ENCODE measurements at places on chromosomes 1 and 21.

GRCh38 chr1:19921310-19921709 lies 2.1 kb downstream of the PLA2G2E start:
- DNase-seq, result no peak

GRCh38 chr1:2136386-2137235 lies 58.0 kb downstream of the FAAP20 start:
- no peak for DNase-seq

DNA sequence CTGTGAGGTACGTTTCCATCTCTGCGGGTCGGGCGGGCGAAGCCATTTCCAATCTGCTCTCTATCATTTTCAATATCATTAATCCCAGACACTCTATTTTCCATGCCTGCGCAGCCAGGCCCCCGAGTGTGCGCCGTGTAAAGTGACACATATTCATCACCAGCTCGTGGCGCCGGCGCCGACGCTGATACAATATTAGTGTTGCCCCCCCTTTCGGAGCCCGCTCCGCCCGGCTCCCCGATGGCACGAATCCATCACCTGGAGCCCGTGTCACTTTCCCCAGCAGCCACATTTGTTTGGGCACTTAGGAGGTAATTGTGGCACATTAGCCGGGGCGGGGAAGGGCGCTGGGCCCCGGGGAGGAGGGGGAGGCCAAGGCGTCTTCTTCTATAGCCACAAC lies 33.7 kb upstream of the DMBX1 start:
- DNase-seq, result no peak

GRCh38 chr1:6212193-6212959 lies 6.5 kb downstream of the RNF207 start:
- DNase-seq, result no peak

- DNase-seq, result no peak
These were observed 12.0 kb downstream of the HMGB4 start for GRCh38 chr1:33875862-33876261.

GRCh38 chr1:230350208-230350921 lies 75.8 kb downstream of the PGBD5 start:
- DNase-seq, result no peak

GRCh38 chr1:154735804-154736168 lies 127.8 kb upstream of the ADAR start:
- DNase-seq, result no peak

- DNase-seq, result no peak
These were observed 2.2 kb upstream of the IRF6 start for GRCh38 chr1:209808059-209808581.

DNA sequence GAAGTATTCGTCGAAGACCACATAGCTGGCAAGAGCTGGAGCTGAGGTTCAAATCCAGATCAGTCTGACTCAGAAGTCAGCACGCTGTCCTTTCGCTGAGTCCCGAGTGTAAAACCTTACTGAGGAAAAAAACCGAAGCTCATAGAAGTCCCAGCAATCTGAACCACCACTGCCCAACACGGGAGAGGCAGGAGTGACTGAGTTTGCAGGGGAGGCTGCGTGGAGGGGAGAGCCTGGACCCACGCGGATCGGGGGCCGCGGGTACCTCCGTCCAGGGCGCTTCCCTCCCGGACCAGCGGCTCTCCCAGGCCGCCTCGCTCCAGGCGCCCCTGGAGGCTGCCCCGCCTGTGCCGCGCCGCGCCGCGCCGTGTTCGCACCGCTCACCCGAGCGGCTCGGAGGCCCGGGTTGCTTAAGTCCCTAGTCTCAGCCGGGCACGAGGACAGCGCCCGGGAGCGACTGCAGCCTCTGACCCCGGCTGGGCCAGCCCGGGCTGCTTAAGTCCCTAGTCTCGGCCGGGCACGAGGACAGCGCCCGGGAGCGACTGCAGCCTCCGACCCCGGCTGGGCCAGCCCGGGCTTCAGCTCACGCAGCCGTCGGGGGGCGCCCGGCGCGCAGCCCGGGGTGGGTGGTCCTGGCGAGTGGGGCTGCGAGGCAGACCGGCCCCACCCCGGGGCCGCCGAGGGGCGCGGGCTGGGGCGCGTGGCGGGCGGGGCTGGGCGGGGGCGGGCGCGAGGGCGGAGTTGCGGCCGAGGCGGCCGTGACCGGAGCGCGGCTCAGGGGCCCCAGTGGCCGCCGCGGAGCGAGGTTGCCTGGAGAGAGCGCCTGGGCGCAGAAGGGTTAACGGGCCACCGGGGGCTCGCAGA lies at the start of gene ADAMTSL4:
Gene ADAMTSL4, plus strand, starts transcription at position 777 of the 864 bp plus-strand sequence. CDS start 2,881 bp downstream, outside the sequence.
- DNase-seq, result peak; percentile 56

- no peak for DNase-seq
These were observed 11.2 kb downstream of the ALX3 start for GRCh38 chr1:110059133-110059863.

DNA sequence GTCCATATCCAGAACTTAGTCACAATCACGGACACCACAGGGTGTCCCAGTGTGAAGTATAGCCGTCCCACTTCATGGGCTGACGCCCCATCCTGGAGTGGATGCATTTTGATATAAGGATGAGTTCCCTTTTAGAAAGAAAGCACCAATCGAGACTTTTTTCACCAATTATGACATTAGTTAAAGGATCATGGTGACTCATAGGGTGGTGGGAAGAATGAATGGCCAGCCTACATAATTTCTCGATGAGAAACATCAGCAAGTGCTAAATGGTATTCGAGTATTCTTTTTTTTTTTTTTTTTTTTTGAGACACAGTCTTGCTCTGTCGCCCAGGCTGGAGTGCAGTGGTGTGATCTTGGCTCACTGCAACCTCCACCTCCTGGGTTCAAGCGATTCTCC lies 38.5 kb upstream of the USP1 start:
- no peak for DNase-seq

DNA sequence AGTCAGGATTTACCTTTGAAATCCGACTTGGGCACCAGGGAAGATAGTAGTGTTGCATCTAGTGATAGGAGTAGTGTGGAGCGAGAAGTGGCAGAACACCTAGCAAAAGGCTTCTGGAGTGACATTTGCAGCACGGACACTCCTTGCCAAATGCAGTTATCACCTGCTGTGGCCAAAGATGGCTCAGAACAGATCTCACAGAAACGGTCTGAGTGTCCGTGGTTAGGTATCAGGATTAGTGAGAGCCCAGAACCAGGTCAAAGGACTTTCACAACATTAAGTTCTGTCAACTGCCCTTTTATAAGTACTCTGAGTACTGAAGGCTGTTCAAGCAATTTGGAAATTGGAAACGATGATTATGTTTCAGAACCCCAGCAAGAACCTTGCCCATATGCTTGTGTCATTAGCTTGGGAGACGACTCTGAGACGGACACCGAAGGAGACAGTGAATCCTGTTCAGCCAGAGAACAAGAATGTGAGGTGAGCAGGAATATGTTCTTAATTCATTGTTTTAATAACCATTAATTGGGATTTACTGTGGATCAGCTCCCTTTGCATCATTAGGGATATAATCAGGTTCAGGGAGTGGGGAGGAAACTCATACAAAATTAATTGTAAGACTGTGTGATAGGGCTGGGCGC lies 28.3 kb downstream of the BACH1 start:
- no peak for DNase-seq
